ENCODE measurements at places on chromosomes 16 and 17. TPM values are rescaled to one million over a fixed set of nuclear protein-coding genes. Genes with fewer than 3 reads are reported as not detected.

- no peak overlapping the region for H3K4me3 ChIP-seq
- H3K4me1 ChIP-seq: peaks cover 2% of the 10 kb centered on the region
- H3K36me3 ChIP-seq: no peaks in the 10 kb centered on the region
- no peak overlapping the region for H3K27ac ChIP-seq
- no peak for DNase-seq
- no peaks in the 10 kb centered on the region for H3K27me3 ChIP-seq
Measured at GRCh38 chr17:79690466-79690865, 40.3 kb upstream of the ENPP7 start.

Gene DYNLRB2
- not detected for total RNA-seq

DNA sequence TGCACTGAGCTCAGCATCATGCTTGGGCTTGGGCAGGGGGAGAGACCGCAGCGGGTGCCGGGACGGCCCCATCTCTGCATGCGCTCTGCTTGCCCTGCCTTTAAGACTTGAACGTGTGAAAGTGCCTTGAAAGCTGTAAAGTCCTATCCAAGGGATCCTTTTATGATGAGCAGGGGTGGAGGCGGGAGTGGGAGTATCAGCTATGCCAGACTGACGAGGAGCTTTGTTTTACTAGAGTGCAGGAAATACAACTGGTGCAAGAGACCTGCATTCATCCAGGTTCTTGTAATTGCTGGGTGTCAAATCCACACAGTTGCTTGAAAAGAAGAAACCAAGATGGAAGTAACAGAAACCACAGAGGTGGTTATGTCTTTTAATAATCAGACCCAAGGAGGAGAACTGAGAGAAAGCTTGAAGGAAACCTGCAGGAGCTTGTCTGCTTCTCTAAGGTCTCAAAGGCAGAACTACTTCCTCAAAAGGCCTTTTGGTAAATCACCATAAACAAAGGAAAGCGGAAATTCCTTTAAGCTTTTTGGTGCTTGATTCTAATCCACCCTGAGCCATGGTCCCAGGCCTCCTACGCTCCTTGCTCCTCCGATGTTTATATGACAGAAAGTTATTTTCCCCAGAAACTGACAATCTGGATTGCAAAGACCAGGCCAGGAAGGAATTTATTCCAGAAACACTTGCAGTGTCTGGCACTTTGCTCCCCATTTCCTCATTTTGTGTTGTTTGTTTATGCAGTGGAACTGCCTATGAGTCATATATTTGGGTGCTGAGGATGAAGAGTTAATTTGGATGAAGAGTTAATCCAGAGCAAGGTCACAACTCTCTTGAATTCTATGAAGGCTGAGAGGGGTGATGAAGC is 51.3 kb upstream of the FBXO47 start:
- no peaks in the 10 kb centered on the region for H3K27me3 ChIP-seq
- no peak for DNase-seq
- H3K27ac ChIP-seq: no peak overlapping the region

Gene SEPTIN1
- not detected for total RNA-seq

DNA sequence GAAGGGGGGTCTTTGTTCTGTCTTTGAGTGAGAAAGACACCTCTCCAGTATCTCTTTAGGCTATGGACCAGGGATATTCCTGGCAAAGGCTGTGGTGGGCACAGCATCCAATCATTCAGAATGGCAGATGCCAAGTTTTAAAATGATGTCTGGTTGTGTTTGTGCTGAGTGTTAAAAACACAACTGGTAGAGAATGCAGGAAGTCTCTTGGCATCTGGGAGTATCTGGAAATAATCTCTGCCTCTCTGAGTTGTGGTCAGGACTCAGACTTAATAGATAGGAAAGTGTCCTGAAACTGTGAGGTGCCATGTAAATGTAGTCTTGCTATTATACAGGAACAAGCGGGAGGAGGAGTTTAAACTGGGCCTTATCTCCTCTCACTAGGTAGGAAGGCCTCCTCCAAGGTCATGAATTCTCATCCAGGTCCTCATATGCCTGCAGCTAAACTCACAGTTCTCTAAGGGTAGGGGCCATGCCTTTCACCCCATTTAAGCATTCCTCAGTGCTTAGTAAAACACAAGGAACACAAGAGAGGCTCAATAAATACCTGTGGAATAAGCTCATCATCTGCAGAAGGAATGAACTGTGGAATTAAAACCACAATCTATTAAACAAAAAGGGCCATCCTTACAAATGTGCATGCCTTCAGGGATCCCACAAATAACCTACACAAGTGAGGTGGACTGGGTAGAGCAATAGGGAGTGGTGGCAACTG is 317.6 kb downstream of the CBLN1 start:
- peaks cover 19% of the 10 kb centered on the region for H3K4me1 ChIP-seq
- no peaks in the 10 kb centered on the region for H3K27me3 ChIP-seq
- no peak overlapping the region for H3K4me3 ChIP-seq
- DNase-seq: peak; percentile 73
- no peaks in the 10 kb centered on the region for H3K36me3 ChIP-seq
- H3K27ac ChIP-seq: peak overlapping the region; percentile 84

GRCh38 chr17:80481284-80482057 is 5.1 kb upstream of the NPTX1 start:
- no peak overlapping the region for H3K4me3 ChIP-seq
- peak; percentile 77 for DNase-seq
- no peaks in the 10 kb centered on the region for H3K36me3 ChIP-seq
- H3K4me1 ChIP-seq: peaks cover 32% of the 10 kb centered on the region
- H3K27me3 ChIP-seq: peaks cover 63% of the 10 kb centered on the region
- H3K27ac ChIP-seq: peak overlapping the region; percentile 43

DNA sequence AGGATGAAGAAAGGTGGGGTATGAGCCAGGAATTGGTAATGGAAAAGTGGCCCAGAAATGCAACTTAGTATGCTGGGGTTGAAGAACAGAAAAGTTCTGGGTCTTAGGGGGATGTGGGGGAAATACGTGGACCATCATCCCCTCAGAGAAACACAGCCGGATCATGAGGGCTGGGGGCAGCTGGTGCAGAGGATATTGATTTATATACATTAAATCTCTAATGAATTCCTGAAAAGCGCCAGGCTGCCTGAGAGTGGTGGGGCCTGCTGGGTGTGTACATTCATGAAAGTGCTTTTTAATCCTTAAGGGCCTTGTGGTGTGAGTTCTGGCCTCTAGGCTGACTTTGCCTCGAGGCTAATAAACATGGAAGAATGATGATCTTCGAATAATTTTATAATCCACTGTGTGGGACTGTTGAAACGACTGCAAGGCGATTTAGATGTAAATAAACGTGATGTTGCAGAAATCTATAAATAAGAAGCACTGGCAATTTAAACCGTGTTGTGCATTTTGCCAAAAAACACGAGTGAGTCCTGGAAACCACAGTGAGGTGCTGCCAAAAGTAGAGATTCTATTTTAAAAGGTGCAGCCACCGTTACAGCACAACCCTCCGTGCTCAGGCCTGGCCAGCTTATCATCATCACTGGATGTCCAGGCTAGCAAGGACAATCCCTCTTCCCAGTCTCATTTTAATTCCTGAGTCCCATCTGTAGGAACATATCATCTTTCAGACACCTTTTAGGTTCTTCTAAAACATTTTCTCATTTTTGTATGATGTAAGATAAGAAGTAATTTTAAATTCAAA is 32.1 kb downstream of the PRKAR1A start:
- no peak for DNase-seq
- peaks cover 4% of the 10 kb centered on the region for H3K4me1 ChIP-seq
- H3K4me3 ChIP-seq: no peak overlapping the region
- H3K36me3 ChIP-seq: no peaks in the 10 kb centered on the region
- H3K27me3 ChIP-seq: no peaks in the 10 kb centered on the region

DNA sequence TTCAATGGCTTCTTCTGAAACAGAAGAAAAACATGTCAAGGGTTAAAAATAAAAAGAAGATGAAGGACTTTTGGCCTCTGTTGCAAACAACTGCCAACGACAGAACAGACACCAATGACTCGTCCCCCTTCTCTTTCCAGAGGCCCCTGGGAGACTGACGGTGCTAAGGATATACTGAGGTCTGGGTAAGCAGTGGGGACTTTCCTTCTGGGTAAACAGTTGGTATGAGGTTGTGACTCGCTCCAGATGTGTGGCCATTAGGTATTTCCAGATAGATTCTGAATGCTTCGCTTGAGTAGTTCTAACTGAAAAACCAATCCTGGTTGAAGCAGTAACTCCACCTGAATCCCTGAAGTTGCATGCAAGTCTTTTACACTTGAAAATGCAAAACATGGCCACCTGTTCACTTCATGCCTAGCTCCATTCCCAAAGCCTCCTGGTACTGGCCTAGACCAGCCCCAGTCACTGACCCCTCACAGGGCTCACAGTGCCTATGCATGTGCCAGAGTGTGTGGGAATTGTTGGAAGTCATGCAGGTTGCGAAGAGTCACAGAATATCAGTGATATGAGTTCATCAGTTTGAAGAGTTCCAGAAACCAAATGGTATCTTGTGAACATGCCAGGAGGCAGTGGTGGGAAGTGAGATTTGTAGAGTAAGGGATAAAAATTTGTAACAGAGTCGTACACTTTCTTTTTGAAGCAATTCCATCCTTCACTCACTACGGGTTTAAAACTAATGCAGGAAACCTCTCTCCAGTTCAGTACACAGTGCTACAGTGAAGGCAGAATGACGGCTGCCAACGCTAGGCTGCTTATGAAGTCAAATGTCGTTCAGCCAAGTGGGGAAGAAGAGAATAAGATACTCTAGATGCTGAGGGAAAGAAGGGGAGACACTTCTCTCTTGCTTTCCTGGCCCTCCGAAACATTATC is 217.8 kb downstream of the ZFHX3 start:
- no peak overlapping the region for H3K4me3 ChIP-seq
- H3K27ac ChIP-seq: no peak overlapping the region
- DNase-seq: no peak
- H3K27me3 ChIP-seq: no peaks in the 10 kb centered on the region
- H3K4me1 ChIP-seq: peaks cover 13% of the 10 kb centered on the region

DNA sequence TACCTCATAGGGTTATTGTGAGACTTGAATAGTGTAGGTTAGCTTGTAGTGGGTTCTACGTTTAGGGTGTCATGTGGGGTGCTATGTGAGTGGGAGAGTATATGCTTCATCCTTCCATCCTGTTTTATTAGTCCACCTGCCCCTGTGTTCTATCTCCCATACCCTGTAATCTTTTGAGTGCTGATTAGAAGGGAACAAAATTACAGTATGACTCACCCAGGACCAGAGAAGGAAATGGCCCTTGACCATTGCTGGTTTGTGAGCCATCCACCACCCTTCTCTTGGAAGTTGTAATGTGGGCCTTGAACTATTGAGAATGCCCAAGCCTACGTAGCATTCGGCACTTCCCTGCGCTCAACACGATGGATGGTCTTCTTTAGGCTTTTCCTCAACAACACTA is 17.1 kb downstream of the SAP30BP start:
- no peak overlapping the region for H3K4me3 ChIP-seq
- no peaks in the 10 kb centered on the region for H3K36me3 ChIP-seq
- peak; percentile 41 for DNase-seq
- H3K4me1 ChIP-seq: peaks cover 22% of the 10 kb centered on the region
- H3K27ac ChIP-seq: peak overlapping the region; percentile 97

GRCh38 chr17:34305606-34306005 is 13.6 kb upstream of the CCL8 start:
- no peaks in the 10 kb centered on the region for H3K27me3 ChIP-seq
- no peak for DNase-seq
- no peaks in the 10 kb centered on the region for H3K4me1 ChIP-seq
- no peak overlapping the region for H3K4me3 ChIP-seq
- H3K36me3 ChIP-seq: no peaks in the 10 kb centered on the region

Gene MPP2
- total RNA-seq: 1.3 TPM

All from hepatocyte (in vitro differentiated cells).